ENCODE measurements at places on chromosomes 2 and 18.

GRCh38 chr18:69484699-69485396 lies 84.2 kb downstream of the DOK6 start:
- DNase-seq = peak; percentile 58

- DNase-seq = no peak
Measured at GRCh38 chr2:216349366-216349765, 22.9 kb downstream of the MARCHF4 start.

DNA sequence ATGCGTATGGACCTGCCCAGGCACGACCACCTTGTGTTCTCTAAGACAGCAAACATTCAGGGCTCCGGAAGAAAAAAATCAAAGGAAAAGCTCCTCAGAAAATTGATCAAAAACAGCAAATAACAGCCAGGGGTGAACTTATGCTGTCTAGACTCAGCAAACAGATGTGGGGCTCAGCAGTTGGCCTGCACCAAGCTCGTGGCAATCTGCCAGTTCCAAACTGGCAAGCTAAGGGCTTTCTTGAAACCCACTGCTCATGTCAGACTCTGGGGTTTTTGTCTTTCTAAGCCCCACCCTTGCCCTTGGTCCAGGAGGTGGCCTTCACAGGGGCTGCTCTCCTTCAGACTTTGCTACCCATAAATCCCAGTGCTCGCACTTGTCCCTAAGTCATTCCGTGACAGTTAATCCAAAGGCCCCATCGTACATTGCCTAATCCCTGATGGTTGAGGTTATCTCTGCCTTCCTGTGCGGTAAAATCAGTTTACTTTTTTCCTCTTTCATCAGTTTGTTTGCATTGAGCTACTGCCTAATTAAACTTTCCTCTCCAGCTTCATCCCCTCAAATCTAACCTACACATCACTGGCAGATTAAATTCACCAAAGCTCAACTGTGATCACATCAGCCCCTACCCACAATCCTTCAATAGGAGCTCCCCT lies 408.0 kb downstream of the LRATD1 start:
- DNase-seq = no peak

- DNase-seq = peak; percentile 64
Measured at GRCh38 chr18:61765097-61765496, 127.7 kb downstream of the RNF152 start.

GRCh38 chr2:43110442-43110871 lies 115.9 kb downstream of the ZFP36L2 start:
- peak; percentile 81 for DNase-seq

DNA sequence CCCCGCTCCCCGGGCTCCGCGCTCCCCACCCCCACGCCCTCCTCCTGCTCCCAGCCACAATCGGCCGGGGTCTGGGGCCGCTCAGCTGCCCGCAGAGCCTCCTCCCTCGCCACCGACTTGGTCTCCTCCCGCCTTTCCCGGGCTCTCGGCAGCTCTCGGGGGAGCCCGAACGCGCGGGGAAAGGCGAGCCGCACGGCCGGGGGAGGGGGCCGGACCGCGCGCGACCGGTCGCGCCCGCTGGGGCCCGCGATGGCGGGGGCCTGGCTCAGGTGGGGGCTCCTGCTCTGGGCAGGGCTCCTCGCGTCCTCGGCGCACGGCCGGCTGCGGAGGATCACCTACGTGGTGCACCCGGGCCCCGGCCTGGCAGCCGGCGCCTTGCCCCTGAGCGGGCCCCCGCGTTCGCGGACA lies 327 bp downstream of the LTBP1 start:
- peak; percentile 49 for DNase-seq

- no peak for DNase-seq
Measured at GRCh38 chr2:136534811-136535210, 230.5 kb upstream of the THSD7B start.

GRCh38 chr2:163556511-163556910 lies 179.3 kb downstream of the FIGN start:
- DNase-seq = no peak

GRCh38 chr2:424306-425171 lies 136.6 kb upstream of the ALKAL2 start:
- DNase-seq = no peak

- no peak for DNase-seq
Measured at GRCh38 chr18:10374195-10374594, 80.2 kb upstream of the APCDD1 start.

DNA sequence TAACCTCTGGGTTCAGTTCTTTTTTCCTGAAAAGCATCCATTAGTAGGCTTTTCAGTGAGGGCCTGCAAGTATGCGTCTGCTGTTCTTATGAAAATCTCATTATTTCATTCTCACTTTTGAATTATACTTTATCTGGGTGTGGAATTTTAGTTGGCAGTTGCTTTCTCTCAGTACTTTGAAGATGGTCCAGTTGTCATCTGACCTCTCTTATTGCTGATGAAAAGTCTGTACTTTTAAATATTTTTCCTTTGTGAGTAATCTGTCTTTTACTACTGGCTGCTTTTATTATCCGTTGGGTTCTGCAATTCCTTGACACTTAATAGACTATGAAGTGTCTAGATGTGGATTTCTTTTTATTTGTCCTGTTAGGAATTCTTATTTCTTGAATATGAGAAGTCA lies 307.8 kb downstream of the CYP26B1 start:
- no peak for DNase-seq

DNA sequence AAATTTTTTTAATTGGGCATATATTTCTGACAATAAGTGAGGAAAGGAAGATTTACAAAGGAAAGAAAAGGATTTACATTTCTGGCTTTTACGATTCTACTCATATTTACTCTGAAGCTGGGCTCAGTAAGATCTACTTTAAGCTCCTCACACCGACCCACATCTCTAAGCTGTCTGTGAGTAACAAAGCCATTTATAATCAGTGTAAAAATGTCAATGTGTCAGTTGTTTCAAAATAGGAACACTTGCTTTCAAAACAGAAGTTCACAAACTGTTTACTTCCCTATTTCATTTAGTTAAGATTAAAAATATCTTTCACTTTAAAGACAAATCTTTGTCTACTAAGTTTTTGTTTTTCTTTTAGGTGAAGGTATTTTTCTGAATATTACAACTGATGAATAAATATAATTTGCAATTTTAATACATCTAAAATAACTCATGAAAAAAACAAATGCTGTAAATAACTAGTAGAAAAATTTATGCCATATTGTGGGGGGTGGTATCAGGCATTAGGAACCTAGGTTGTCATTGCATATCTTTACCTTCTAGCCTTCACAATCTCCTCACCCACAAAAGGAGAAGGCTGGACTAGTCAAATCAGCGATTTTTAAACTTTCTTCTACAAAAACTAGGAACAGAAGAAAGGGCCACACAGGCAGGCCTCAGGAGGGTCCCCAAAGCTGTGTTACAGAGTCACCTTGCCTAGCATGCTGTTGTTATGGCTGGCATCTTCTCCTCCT lies 64.5 kb downstream of the TMEM131 start:
- DNase-seq = no peak

DNA sequence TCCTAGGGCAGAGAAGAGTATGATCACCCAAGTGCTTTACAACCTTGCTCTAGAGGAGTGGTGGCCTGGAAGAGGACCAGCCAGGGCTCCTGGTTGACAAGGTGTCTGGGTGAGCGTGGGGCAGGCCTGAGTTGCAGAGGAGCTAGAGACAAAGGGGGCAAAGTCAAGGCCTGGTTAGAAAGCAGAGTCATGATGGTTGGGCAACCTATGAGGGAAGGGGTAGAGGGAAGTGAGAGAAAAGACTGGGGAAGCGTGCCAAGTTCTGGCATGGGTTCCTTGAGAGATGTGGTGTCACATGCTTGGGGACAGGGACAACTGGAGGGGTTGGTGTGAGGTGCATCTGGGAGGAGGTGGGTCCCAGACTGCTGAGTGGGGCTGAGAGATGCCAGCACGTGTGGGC lies 13.5 kb downstream of the ZFP36L2 start:
- DNase-seq = no peak

GRCh38 chr2:64345998-64346397 lies 108.0 kb upstream of the LGALSL start:
- no peak for DNase-seq

GRCh38 chr18:22683196-22683676 lies 249.9 kb upstream of the RBBP8 start:
- DNase-seq = peak; percentile 52

DNA sequence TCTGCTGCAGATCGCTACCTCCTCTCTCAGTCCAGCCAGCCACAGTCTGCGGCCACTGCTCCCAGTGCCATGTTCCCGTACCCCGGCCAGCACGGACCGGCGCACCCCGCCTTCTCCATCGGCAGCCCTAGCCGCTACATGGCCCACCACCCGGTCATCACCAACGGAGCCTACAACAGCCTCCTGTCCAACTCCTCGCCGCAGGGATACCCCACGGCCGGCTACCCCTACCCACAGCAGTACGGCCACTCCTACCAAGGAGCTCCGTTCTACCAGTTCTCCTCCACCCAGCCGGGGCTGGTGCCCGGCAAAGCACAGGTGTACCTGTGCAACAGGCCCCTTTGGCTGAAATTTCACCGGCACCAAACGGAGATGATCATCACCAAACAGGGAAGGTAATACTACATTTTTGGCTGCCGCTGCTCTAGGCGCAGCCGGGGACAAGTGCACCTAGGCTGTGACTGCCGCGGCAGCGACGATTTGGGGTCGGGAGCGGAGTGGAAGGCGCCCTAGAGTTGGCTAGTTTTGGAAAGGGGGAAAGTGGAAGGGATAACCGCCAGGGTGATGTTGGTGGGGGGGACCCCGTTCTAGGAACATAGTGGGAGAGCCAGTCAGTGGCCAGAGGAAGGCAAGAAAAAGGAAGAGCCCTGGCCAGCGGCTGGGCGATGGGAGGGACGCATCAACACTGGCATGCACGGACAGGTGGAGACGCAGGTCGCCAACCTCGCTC lies 776 bp downstream of the TBR1 start:
- no peak for DNase-seq

DNA sequence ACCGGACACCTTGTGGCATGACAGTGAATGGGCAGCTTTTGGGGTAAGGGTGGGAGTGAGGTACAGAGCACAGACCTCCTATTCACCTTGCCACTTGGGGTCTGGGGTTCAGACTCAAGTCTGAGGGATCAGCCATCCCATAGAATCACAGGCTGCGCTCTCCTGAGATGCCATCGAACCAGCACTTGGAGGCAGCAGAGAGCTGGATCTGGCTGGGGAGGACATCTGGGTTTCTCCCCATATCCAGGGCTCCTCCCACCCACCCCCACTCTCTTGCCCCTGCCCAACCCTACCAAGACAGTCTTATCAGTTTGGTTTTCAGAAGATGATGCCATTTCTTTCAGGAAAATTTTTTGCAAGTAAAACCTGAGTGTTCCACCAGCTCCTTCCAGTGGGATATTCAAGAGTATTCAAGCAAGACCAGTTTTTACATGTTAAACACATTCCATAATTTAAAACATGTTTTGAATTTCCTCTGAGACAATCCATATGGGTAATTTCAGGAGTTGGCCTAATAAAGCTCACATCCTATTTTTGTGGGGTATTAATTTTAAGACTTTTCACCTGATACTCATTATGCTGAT lies 29.2 kb upstream of the TEX44 start:
- peak; percentile 90 for DNase-seq

DNA sequence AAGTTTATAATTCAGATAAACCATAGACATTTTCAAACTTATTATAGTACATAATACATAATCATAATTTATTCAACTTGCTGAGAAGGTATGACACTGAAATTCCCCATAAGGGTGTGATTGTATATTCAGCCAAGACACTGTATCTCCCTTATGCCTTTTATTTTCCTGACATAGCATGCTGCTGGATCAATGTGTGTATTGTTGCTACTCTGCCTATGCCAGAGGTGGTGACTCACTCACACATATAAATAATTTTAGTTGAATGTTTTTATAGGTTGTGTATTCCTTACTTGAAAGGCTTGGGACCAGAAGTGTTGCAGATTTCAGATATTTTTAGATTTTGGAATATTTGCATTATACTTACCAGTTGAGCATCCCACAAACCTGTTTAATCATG lies 86.8 kb downstream of the VRK2 start:
- no peak for DNase-seq

- no peak for DNase-seq
Measured at GRCh38 chr2:60764736-60765534, 8.9 kb downstream of the PAPOLG start.

DNA sequence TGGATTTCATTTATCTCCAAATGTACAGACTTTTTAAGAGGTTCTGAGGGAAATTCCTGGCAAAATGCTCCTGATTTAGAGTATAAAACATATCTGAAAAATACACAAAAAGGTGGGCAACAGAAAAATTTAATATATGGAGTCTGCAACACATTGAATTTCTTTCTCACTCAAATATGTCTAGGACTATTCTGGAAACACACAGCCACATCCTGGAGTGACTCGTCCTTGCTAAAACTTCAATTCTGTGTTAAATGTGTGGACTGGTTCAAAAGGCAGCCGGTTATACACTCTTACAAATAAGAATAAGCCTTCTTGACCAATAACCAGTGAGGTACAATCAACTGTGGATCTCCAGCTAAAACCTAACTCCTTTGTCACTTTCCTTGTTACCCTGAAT lies 44.1 kb upstream of the RND3 start:
- DNase-seq = no peak

GRCh38 chr2:60028849-60029565 lies 524.4 kb downstream of the BCL11A start:
- DNase-seq = no peak

- no peak for DNase-seq
Measured at GRCh38 chr2:104952976-104953375, 84.9 kb upstream of the MRPS9 start.

DNA sequence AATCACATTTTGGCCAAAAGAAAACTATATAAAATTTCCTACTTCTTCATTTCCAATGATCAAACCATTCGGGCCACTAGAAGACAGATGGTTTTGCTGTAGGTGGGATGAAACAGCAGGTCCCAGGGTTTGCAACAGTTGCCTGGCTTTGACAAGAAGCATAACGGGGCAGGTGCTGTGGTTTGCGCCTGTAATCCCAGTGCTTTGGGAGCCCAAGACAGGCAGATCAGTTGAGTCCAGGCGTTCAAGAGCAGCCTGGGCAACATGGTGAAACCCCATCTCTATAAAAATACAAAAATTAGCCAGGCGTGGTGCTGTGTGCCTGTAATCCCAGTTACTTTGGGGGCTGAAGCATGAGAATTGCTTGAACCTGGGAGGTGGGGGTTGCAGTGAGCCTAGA lies 81.4 kb upstream of the XPO1 start:
- DNase-seq = no peak

DNA sequence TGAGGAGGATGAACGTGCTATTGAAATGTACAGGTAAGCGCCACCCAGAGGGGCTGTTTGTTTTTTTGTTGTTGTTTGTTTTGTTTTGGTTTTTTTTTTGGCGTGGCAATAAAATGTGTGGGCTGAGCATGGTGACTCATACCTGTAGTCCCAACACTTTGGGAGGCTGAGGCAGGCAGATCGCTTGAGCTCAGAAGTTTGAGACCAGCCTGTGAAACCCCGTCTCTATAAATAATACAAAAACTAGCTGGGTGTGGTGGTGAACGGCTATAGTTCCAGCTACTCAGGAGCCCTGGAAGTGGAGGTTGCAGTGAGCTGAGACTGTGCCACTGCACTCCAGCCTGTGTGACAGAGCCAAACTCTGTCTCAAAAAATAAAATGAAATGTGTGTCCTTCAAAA lies 6.2 kb downstream of the PDCL3 start:
- no peak for DNase-seq
